ENCODE measurements at places on chromosomes 7 and 10.
A peak's percentile ranks its signal among the peaks of the same experiment; 100 is the strongest.

GRCh38 chr10:59872892-59873463, 33.4 kb downstream of the CCDC6 start:
- DNase-seq: no peak

- no peak for DNase-seq
These were observed 251.3 kb downstream of the VTI1A start for GRCh38 chr10:112698133-112698817.

GRCh38 chr7:157047148-157047547, 36.7 kb upstream of the MNX1 start:
- no peak for DNase-seq

GRCh38 chr7:11060893-11061292, 87.2 kb downstream of the PHF14 start:
- no peak for DNase-seq

GRCh38 chr10:112517451-112517862, 70.4 kb downstream of the VTI1A start:
- DNase-seq: no peak

GRCh38 chr10:125628104-125629049, 54.6 kb downstream of the TEX36 start:
- no peak for DNase-seq

DNA sequence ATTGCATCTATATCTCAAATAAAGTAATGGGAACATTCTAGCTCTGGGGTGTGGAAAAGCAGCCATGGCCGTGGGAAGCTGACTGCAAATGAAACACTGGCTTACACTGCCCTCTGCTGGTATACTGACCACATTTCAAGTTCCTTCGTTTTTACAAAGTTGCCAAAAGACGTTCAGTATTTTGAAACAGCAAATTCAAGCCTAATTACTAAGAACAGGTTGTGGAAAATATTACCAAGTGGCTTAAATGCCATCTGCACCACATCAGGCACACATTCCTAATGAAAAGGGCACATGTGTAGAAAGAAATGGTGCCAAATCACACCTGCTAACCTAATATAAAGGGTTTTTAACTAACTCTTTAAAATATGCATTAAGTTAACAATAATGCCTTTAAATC, 83.9 kb downstream of the JAZF1 start:
- DNase-seq: no peak

- no peak for DNase-seq
These were observed 71.3 kb downstream of the NRCAM start for GRCh38 chr7:108384716-108385483.

DNA sequence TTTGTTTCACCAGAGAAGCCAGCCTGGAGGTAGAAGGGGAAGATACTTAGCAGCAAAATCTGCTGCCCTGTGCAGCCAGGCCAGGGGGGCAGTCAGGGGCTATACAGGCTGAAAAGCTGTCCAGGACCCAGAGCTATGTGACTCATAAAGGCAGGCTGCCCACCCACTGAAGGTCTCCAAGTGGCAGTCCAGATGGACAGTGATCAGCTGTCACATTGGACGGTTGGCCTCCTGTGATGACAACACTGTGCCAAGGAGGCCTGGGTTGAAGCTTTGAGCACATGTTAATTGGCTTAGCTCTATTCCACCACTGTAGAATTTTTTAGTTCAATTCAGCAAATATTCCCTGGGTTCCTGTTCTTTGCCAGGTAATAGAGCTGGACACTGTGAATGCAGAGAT, 577.3 kb upstream of the GALNT17 start:
- DNase-seq: no peak

DNA sequence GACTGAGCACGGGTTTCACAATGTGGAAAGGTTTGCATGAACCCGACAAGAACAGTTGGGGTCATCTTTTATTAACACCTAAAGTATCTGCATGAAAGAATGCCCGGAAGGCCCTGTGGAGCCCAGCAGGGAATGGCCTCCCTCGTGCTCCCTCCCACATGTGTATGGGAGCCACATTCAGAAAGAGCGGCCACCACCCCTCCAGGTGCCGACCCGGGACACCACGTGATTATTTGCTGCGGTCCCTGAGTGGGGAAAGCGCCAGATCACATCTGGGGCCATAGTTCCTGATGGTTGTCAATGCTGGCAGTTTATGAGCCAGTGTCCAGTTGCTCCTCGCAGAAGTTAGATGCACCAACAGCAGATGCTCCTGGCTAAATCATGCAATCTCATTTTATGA, 571.4 kb downstream of the TCERG1L start:
- no peak for DNase-seq

- DNase-seq: no peak
These were observed 96.4 kb downstream of the EBF3 start for GRCh38 chr10:129867631-129868179.

- no peak for DNase-seq
These were observed 319.1 kb upstream of the TMEM229A start for GRCh38 chr7:124351950-124352349.

DNA sequence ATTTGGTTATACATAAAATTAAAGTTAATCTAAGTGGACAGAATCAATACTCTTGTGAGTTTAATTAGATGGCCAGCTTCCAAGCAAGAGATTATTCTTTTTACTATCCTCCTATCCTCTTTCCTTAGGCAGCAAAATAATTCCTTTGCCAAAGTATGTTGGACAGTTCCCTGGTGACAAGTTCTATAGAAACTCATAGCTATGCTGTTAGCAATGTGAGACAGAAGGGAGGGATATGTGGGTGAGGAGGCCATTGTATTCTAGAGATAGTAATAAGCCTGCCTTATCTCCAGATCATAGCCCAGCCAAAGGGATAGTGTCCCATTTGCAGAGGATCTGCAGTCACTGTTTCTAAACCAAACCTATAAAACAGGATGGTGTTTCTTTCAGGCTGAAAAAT, 181.6 kb upstream of the HDAC9 start:
- no peak for DNase-seq

DNA sequence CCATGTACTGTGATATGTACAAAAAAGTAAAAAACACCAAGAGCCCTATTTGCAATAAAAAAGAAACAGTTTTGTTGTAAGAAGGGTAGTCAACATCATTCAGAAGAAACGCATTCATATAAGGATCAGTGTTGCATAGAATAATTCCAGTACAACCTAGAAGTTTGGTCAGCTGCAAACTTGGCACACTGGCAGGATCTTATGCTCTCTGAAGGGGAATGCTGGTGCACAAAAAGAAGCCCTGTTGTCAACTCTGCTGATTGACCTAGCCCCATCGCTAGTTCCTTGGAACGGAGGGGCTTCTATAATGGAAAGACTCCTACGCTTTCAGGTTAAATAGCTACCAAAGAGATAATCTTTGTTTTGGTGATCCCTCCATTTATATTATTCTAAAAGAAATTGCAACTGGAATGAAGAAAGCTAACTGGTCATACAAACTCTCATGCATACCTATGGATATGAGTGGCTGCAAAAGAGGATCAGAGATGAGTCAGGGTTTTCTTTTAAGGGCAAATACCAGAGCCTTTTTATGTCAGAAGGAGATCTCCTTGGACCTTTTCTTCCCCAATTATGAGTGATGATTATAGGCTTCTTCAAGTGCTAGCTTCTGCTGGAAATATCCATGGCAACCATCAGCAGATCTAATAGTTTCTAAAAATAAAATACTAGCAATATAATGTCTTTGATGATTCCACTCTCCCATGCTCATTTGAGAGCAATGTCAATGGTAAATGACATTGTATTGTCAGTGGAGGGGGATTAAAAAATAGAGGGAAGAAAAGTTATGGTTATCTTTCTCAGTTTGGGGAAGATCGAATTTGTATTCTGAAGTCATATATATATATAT, 312.4 kb upstream of the CACNA2D1 start:
- DNase-seq: no peak

DNA sequence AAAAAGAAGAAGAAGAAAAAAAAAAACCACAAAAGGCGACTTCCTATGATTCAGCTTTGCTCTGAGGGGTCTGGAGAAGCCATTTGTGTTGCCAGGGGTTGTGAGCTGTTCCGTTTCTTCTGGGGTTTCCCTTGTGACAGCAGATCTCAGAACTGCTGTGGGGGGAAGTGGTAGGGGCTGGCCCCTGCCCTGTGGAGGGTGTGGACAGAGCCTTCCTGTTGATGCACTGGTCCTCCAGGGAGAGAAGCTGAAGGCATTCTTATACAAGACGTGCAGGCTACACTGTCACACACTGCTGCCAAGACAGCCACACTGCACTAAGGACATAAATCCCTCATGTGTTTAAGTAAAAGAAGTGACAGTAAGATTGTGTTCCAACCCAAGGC, 17.3 kb upstream of the CSGALNACT2 start:
- DNase-seq: peak; percentile 28

- DNase-seq: no peak
These were observed 4.5 kb upstream of the ABCB4 start for GRCh38 chr7:87479951-87480350.

DNA sequence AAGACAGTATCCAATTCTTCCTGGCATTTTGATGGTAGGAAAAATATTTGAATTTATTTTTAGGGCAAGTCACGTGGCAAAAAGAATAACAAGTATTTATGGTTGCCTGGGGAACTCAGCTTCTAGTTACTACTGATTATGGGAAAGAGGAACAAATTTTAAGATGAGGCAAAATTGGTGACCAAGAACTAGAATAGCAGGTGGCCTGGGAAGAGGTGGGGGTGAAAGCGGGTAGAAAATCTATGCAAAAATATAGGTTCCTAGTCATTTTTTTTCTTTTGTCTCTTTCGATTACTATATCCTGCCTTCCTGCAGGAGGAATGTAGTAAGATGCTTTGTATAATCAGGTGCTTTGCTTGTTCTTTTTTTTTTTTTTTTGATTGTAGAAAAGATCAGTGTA, 27.8 kb downstream of the ENTPD1 start:
- DNase-seq: no peak

GRCh38 chr7:144256112-144256511, 8.5 kb downstream of the OR2A7 start:
- DNase-seq: no peak

DNA sequence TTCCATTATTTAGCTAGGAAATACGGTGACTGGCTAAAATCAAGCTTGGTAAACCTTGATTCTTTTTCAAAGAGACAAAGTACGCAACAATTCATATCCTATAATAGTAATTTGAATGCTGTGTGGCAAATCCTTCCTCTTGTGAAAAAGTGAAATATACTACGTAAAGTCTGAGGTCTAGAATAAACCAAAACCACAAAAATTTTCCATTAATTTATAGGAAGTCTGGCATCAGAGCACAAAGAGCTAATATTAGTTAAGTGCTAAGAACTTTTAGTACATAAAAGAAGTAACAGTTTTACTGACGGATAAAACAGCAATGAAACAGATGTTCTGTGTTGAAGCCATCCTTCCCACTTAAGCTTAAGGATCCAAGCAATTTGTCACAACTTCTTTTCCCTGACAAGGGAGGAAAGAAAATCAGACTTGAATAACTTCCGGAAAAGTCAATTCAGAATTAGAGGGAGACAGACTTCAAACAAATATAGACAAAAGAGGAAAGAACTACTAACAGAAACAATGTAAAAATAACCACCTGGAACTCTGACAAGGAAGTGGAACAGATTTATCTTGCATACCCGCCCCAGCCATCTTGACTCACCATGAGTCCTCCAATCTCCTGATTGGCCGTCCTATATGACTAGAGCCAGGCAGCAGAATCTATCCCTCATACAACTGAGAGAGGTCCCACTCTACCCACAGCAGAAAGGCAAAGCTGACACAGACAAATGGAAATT, 34.6 kb downstream of the RHEB start:
- DNase-seq: no peak

DNA sequence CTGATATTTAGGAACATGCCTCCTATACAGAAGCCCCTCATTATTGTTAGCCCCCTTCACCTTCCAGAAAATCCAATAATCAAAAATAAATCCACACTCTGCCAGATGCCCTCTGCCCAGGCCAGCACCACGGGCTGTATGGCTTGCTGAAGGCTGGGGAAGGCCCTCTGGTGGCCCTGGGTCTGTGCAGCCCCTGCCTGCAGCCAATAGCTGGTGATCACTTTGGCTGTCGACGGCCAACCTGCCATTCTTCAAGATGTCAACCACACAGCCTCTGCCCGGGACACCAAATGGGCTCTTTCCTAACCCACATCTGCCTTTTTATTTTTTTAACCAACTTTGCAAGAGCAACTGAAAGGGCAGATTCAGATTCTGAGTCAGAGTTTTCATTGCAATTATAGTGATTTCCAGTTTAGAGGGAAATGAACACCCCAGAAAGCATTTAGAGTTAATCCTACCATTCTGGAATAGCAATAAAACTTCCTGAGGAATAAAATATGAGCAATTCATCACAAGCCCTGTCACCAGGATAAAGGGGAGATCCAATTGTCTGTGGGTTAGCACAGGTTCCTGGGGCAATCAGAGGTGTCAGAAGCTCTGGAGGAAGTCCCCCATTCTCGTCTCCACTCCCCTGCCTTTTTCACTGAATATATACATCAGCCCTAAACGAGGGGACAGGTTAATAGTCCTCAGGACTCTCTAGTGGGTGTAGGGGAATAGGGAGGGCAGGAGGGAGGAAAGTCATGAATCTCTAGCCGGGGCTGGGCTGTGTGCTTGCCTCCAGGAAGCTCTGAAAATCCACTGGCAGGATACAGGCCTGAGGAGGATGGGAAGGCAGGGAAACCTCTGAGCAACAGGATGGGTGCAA, 211.3 kb downstream of the GRID1 start:
- DNase-seq: no peak

DNA sequence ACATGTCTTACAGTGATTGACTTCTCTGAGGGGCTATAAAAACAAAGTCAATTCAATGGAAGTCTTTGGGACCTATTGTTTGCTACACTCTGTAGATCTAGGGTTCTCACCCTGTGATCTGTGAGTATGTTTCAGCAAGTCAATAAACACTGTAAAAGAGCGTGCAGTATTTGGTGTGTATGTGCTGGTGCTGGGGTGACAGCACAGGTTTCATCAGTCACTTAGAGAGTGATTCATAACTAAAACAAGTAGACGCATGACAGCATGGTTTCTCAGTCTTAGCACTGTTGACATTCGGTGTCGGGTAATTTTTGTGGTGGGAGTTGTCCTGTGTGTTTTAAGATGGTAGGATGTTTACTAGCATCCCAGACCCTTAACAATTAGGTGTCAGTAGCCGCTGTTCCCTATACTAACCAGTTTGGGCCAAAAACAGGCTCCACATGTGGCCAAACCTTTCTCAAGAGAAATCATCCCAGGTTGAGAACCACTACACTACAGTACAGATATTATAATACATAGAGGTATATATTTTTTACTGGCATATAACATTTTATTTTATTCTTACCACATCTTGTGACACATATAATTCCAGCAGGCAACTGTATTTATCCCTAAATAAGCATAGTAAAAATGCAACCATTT, 411.8 kb downstream of the ARL4A start:
- DNase-seq: no peak
